ENCODE measurements at places on chromosomes 2 and 18.

- DNase-seq = peak; percentile 20
These were observed 45.0 kb upstream of the ALPP start for GRCh38 chr2:232333361-232334135.

- DNase-seq = no peak
These were observed 50.3 kb downstream of the RPL37A start for GRCh38 chr2:216548901-216549331.

- DNase-seq = no peak
These were observed 4.8 kb downstream of the ITGA4 start for GRCh38 chr2:181462033-181462432.

DNA sequence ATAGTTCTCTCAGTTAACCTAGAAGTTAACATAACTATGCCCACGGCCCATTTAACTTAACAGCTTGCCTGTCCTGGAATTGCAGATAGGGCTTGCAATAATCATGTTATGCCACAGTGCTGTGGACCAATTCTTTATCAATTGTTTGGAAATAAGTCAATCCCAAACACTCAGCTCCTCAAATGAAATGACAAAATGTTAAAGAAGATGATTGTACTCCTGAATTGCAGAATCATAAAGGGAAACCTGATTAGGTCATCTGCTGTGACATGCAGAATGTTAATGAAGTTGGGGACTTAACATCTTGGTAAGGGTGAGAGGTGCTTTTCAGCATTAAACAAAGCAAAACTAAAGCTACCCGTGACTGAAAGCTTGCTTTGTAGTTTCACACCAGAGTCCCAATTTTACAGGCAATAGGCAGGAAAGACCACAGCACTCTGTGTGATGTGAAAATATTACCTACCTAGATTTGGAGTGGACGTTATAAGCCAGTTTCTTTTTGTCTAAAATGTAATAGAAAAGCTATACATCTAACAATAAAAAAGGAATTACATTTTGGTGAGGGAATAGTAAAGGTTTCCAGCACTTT, 364.0 kb downstream of the GPD2 start:
- DNase-seq = no peak

DNA sequence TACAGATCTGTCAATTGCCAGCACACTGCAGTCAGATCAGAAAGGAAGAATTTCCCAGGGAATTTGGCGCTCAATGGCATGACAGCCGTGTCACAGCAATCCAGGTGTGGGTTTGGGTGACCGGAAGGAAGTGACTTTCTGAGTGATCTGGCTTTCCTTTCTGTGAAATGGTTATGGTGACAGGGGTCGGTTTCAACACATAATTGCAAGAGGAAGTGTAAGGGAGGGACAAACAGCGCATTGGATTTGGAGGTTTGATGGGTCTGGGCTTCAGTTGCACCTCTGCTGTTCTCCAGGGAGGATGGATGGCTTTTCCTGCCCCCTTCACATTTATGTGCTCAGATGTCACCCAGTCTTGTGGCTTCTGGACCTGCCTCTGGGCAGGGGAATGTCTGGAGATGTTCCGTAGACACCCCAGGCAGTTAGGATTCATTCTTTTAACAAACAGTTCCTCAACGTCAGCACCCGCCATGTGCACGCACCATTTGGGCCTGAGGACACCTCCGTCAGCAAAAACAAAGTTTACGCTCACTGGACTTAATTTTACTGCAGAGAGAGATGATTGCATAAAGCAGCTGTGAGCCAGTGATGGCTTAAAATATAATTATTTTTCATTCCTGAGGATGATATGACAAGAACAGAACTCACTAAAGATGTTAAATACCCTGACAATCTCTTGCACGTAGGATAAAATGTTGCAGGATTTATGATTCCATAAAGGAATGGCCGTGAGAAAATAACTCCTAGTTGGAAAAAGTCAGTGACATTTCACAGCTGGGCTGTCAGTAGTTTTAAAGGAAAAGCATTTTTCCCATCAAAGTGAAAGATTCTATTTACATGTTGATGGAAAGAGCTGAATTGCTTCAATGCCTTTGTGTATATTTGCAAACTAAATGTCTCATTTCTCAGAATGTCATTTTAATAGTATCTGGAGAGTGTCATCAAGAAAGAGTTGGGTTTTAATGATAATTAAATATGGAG, 36.9 kb downstream of the MBP start:
- DNase-seq = no peak

Measured in femur (tissue), 1 donor.